ENCODE measurements at places on chromosomes 2 and 18.

DNA sequence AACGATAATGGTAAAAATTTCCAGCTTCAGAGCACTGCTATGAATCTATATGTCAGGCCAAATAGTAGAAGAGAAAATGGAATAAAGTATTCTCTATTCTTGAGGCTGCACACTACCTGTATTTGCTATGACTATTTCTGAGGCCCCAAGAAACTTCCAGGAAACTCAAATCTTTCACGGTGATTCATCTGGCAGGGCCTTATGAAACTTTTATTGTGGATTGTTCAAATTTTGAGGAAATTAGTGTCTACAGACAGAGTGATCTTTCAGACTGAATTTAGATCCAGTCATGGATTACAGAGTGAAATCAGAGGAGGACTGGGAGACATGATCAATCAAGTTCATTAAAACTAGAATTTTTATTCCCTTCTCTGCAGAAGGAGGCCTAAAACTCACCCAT, 4.1 kb upstream of the VSNL1 start:
- no peak for DNase-seq

DNA sequence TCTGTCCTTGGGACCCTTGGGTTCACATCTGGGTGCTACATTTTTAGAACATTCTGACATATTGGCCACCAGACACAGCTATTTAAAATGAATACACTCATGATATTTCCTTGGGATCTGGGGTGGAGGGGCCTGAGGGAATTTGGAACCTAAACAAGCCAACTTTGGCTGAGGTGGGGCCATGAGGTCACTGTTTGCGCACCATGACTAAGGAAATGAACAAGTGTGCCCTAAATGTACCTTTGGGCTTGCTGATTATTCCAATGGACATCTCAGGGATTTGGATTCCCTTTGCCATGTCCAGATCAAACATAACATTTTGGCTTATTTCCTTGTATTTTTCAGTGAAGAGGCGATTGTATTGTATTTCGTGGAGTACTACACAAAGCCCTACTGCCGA, 80.5 kb upstream of the SEC11C start:
- DNase-seq, result no peak

GRCh38 chr18:39434223-39434920, 1868.8 kb upstream of the CELF4 start:
- no peak for DNase-seq

- no peak for DNase-seq
Measured at GRCh38 chr2:120314690-120315366, 31.1 kb upstream of the INHBB start.

DNA sequence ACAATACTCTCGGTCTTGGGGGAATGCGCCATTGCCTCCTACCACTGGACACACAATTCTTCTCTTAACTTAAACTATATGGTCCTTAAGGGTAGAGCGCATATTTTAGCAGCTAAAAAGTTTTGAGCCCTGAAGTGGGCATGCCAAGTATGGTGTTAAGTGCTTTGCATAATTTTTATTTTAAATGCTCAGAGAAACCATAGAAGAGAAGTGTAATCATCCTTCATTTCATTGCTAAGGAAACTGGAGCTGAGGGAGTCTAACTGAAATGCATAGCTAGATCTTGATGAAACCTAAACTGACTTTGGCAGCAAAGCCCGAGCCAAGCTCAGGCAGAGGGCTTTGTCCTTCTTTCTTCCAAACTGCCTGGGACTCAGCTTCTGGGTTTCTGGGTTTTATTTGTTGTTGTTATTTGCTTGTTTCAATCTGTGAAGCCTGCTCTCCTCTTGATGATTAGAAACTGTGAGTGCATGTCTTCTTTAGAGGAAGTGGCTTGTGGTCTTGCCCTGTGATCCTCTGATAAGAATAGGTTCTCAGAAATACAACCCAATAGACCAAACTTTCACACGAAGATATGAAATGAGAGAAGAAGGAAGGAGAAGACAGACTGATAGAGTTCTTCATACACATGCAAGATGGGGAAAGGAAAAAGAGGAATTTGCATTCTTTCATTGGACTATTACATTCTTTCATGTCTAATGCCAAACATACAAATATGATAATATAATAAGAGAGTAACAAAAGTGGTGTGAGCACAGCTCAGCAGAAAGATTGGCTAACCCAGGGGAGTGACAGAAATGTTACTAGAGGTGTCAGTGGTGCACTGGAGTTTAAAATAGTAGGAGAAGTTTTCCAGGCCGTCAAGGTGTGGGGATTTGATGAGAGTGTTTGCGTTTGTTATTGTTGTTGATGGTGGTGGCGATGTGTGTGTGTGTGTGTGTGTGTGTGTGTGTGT, 7.5 kb upstream of the RNF144A start:
- DNase-seq, result no peak

DNA sequence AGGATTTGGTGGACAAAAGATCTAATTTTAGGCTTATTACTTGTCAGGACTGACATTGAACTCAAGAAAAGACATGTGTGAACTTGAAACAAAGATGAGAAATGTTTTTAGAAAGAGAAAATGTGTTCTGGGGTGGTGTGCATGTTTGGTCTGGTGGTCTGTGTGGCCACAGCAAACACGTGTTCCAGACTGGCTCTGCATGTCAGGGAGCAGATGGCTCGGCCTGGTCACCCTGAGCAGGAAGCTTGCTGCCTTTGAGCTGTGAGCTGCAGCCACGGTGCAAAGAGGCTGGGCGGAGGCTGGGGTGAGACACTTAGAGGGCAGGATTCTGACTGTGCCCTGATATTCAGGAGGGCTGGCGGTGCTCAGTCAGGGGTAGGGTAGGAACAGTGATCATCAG, 186.1 kb downstream of the CTIF start:
- no peak for DNase-seq

- DNase-seq, result no peak
Measured at GRCh38 chr2:71830497-71831192, 317.0 kb downstream of the CYP26B1 start.

GRCh38 chr2:241070811-241071676, 31.0 kb downstream of the MTERF4 start:
- no peak for DNase-seq

DNA sequence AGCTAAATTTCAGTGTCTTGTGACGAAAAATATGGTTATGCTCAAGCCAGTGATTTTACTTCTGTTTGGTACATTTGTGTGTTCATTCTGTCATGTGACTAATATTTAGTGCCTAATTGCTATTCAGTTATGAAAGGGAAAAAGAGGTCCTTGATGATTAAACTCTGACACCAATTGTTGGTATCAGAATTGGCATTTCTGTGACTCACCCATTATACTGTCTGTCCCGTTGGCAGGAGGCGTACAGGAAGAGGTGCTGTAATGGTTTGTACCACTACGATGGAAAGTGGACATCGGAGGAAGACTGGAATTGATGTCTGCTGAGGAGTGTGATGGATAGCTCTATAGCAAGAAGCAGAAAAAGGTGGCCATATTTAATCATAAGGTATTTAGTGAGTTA, 310.4 kb upstream of the CCDC68 start:
- DNase-seq, result no peak

- DNase-seq, result no peak
Measured at GRCh38 chr2:85170938-85171475, 37.8 kb downstream of the TCF7L1 start.

GRCh38 chr2:120396861-120397811, 51.2 kb downstream of the INHBB start:
- DNase-seq, result no peak

DNA sequence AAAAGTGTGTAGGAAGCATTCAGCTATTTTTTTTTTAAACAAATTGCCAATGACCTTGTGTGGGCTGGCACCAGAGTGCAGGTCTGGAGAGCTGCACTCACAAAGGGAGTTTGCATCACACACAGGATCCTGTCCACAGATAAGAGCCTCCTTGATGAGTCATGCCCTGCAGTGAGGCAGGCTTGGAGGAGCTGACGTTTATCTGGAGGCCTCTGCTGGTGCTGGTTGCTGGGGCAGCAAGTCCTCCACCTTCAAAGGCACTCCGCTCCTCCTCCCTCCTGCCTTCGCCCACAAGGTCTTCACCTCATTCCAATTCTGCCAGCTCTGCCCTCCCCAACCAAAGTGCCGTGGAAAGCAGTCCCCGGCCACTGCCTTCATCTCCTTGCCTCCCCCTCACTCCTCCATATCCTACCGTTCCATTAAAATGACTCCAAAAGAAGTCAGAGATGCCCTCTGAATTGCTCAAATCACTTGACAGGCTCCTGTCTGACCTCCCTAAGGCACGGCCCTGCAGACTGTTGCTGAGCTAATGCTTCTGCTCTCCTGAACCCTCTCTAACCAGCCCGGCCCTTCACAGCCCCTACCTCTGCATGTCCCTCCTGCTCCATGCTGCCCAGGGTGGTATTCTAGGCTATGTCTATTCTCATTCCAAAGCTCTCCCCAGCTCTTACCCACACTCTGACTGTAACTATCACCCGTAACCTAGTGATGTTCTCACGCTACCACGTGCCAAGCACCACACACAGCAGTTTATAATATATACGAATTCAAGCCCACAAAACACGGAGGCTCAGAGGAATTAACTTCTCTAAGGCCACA, 30.9 kb downstream of the LONRF2 start:
- no peak for DNase-seq

All from stimulated activated CD4-positive, alpha-beta T cell treated with anti-CD3 and anti-CD28 coated beads, Interleukin-15, amount 100 ng/mL, for 1 hour (primary cell).